Eye (tissue), 1 donor: ENCODE measurements at places on chromosomes 12 and 14.

GRCh38 chr14:77580964-77581505 is 35.4 kb downstream of the SPTLC2 start:
- peak; percentile 65 for DNase-seq

GRCh38 chr14:81765651-81766275 is 232.1 kb upstream of the SEL1L start:
- no peak for DNase-seq

GRCh38 chr14:92254786-92255185 is 68.2 kb upstream of the SLC24A4 start:
- peak; percentile 86 for DNase-seq

DNA sequence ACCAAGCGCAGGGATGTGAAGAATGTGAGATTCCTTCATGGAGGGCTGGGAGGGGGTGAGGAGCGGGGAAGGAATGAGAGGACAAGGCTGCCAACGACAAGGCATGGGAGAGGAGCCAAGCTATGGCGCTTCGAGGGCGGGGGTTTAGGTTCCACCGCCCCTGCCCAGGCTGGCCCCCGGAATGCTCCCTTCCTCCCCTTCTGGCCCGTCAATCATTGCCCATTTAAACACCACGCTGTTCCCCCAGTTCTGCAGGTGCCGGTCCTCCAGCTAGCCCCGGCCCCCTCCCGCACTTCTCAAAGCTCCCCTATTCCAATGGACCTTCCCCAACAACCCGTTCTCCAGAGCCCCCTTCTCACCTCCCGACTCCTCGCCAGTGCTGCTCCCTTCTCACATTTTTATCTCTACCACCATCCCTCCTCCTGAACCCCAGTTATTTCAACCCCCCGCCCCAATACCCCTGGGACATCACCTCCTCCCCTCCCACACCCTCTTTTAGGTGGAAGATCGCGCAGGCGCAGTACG is 428 bp downstream of the RNF41 start:
- peak; percentile 89 for DNase-seq

GRCh38 chr12:95205685-95206084 is 11.6 kb downstream of the FGD6 start:
- DNase-seq, result no peak

DNA sequence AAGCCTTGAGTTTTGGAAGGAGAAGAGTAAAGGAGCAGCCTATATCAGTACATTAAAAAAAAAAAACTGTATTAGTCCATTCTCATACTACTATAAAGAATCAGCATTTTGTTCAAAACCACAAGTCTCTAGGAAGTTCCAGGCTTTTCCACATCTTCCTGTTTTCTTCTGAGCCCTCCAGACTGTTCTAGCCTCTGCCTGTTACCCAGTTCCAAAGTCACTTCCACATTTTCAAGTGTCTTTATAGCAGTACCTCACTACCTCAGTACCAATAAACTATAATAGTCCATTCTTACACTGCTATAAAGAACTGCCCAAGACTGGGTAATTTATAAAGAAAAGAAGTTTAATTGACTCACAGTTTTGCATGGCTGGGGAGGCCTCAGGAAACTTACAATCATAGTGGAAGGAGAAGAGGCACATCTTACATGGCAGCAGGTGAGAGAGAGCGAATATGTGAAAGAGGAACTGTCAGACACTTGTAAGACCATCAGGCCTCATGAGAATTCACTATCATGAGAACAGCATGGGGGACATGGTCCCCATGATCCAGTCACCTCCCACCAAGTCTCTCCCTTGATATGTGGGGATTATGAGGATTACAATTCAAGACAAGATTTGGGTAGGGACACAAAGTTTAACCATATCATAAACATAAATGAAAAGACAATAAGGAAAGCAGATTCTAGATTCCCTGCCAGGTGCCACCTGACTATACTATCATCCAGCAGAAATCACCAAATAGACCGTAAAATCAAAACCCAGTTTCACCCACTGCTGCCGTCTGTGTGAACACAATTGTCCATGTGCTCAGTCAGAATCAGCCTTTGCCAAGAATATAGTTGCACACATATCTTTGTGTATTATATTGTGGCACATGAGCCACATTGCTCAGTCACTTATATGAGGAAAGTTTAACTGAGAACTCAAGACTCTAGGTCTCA is 27.8 kb downstream of the TOGARAM1 start:
- no peak for DNase-seq

DNA sequence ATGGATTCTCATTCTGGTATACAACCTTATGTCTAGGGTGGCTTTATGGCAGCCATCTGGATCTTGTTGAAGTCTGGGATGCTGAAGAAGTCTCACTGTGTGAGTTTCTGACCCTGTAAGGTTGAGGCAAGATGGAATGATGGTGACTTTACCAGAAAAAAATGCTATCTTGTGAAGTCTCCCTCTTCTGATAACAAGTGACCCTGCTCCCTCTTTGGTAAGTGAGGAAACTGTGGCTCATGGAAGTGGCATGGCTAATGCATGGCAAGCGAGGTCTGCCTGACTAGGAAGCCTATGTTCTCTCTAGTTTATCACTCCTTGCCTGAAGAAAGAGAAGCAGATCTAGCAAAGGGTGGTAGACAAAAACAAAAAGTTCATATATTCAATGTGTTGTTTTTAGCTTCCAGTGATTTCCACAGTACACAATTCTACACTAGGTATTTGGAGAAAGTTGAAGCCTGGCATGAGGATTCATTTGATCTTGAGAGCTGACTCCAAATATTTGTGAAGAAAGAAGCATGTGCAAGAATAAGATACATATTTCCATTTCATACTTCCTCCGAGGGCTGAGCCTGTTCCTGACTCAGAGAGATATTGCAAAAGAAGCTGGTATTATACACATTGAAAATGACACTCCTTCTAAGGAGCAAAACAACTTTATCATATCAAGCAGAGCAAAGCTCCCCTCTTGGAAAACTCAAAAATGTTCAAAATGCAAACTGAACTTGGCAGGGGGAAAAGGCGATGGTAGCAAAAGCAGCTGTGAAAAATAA is 63.6 kb downstream of the HELB start:
- DNase-seq, result no peak

DNA sequence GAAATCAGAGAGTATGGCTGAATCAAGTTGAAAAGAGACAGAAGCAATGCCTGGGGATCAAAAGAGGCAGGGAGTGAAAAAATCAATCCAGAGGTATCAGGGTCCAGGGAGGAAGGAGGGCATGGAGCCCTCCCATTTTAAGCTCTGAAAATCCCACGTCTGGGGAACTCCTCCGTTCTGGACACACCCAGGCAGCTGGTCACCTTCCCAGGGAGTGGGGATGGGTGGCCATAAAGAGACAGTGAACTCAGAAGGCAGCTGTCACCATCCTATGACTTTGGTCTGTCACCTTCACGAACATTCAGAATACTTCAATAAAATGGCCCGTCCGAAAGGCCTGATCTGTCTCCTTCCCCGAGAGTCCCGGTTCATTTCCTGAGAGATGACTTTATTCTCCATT is 71.6 kb downstream of the MAP1LC3B2 start:
- DNase-seq, result no peak
